ENCODE measurements at places on chromosomes 16 and 17.
A peak's percentile ranks its signal among the peaks of the same experiment; 100 is the strongest.

GRCh38 chr17:14792746-14793145 is 472.4 kb downstream of the PMP22 start:
- DNase-seq, result no peak

GRCh38 chr16:68093816-68094613 is 8.8 kb downstream of the NFATC3 start:
- no peak for DNase-seq

GRCh38 chr16:18958621-18959029 is 25.1 kb upstream of the TMC7 start:
- DNase-seq, result no peak

DNA sequence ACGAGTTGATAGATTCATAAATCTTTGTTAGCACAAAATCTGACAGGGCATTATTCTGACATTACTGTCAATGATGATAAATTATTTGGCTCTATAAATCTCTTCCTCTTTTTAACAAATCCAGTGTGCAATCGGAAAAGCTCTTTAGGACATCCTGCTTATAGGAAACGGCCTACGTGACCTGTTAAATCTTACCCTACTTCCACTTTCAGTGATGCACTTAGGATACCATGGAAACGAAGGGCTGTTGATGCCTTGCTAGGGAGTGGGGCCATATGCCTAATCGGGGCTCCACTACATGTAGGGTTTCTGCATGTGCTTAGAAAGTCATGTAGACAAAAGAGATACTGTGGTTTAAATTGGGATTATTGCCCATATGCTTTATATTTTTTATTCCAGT is 27.2 kb downstream of the ZNF594 start:
- DNase-seq, result no peak

DNA sequence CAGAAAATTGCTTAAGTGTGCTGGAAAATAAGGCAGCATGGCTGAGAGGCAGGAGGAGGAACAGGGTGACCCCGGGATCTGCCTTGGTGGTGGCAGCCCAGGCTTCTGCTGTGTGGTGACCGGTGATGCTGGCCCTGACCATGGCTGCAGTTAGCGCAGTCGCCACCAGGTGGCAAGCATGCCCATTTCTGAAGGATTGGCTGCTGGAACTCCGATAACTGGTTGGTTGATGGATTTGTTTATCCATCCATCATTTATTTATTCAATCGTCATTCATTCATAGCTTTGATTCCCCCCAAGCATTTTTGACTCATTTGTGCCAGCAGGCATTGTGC is 29.1 kb upstream of the ITGA3 start:
- peak; percentile 92 for DNase-seq

DNA sequence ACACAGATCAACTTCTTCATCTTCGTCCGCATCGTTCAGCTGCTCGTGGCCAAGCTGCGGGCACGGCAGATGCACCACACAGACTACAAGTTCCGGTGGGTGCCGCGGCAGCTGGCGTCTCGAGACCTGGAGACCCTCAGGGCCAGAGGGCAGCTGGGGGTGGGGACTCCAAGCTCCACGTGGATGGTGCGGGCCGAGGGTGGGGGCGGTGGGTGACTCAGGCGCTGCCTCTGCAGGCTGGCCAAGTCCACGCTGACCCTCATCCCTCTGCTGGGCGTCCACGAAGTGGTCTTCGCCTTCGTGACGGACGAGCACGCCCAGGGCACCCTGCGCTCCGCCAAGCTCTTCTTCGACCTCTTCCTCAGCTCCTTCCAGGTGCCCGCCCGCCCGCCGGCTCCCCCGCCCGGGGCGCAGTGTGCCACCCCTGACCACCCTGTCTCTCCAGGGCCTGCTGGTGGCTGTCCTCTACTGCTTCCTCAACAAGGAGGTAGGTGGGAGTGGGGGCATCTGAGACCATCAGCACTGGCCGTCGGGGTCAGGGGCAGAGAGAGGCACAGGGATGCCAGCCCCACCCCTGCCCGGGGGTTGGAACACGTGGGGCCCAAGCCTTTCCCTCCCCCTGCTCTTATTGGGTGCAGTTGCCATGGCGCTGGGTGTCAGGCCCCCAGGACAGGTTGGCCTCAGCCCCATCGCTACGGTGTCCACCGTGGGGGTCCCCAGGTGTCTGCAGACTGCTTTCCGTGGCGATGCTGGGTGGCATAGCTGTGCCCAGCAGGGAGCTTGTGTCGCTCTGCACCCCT is 8.8 kb downstream of the GCGR start:
- no peak for DNase-seq

- DNase-seq, result no peak
These were observed 9.2 kb downstream of the FMNL1 start for GRCh38 chr17:45230787-45231480.

- DNase-seq, result no peak
These were observed 1.4 kb downstream of the UBE2I start for GRCh38 chr16:1310832-1311200.

GRCh38 chr16:27972500-27972899 is 91.0 kb downstream of the GSG1L start:
- DNase-seq, result no peak

DNA sequence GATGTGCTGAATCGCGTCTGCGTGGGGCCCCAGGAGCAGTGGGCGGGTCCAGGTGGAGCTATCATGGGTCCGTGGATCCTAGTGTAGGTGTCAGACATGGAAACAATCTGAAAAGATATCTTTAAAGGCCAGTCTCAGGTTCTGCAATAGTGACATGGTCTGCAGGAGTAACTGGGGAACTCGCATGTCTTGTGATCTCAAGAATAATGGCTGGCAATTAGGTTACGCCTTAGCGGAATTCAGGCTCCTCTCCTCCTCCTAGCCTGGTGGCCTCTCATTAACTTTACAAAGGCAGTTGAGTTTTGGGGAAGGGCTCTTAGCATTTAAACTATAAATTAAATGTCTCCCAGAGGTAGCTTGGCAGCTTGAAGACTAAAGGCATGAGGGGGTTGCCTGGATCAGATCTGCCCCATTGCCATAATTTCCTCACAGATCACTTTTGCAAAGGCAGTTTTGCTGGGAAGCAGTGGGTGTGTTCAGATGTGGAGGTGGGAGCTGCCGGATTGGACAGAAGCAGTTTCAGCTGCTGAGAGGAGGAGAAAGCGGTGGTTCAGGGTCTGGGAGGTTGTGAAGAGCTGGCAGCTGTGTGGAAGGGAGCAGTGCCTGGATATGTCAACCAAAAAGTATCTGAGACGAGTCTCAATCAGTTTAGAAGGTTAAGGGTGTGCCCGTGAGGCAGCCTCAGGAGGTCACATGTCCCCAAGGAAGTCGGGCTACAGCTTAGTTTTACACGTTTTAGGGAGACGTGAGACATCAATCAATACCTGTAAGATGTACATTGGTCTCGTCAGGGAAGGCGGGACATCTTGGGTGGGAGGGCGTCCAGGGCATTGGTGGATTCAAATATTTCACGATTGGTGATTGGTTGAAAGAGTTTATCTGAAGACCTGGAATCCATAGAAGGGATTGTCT is 2.7 kb downstream of the TBCD start:
- peak; percentile 49 for DNase-seq

DNA sequence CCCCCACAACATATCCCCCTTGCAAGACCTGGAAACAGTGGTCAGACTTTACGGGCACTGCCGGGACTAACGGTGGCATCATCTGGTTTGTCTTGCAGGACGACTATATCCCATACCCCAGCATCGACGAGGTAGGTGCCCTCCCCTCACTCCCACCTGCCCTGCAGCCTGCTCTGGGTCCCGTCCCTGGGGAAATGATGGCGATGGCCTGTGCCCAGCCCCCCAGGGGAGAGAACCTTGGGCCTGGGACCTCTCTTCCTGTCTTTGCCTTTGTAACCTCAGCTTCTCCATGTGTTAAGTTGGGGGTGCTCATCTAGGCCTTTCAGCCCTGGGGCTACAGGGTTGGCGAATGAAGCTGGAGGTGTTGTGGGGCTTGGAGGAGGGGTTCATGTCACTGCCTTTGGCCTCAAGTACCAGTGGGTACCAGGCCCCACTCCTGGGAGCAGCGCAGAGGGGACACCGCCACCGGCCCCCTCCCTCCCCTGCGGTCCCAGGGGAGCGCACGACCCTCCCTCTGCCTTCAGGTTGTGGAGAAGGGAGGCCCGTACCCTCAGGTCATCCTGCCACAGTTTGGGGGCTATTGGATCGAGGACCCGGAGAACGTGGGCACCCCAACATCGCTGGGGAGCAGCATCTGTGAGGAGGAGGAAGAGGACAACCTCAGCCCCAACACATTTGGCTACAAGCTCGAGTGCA is 99.9 kb downstream of the OR1D5 start:
- DNase-seq, result no peak

GRCh38 chr16:52515068-52515671 is 31.8 kb downstream of the TOX3 start:
- DNase-seq, result no peak

DNA sequence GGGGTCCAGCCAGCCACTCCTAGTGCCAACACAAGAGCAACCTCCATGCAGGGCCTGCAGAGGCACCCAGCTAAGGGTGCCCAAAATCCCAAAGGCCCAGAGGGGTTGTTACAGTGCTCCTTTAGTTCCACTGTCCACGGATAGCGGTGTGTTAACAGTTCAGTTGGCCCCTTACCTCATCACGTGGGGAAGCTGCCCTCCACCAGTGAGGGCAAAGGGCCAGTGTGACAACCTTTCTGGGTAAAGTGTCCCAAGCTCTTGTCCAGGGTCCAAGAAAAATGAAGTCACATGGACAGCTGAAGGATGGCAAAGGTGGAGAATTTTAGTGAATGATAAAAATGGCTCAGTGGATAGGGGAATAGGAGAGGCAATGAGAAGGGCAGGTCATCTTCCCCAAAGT is 8.7 kb upstream of the MKS1 start:
- DNase-seq, result no peak

- no peak for DNase-seq
These were observed 380.9 kb downstream of the SOX9 start for GRCh38 chr17:72501404-72502370.

DNA sequence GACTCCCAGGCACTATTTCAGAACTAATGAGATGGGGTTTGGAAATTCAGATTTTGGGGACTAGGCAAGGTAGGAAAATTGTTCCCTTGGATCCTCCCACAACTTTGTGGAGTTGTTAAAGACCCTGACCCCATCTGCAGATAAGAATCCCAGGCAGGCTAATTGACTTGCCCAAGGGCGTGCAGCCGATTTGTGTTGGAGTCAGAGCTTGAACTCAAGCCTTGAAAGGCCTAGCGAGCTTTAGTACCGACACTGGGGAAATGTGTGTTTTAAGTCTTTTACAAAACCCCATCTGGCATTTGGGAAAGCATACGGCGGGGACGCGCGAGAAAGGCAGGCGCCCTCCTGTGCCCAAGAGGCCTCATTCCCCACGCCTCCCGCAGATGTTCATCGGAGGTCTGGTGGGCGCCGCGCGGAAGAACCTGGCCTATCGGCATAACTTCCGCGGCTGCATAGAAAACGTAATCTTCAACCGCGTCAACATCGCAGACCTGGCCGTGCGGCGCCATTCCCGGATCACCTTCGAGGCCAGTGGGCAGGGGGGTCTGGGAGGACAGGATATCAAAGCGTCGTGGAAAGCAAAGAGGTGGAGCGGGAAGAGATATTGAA is 4.3 kb downstream of the CNTNAP1 start:
- no peak for DNase-seq

DNA sequence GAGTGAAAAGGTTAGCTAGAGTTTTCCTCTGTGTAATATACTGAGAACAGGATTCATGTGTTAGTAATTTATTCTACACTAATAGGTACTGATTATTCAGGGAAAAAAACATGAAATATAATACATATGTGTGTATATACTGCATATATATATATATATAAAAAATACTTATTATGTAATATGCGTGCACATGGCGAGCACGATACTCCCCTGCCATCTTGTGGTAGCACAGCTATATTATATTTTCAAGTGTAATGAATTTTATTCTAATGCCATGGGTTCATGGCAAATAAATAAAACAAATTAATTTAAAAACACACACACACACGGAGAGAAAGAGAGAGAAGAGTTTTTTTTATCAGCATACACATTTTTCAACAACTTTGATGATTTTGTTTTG is 460.6 kb downstream of the KCNJ2 start:
- peak; percentile 40 for DNase-seq

GRCh38 chr17:7084088-7084487 is 4.0 kb upstream of the CLEC10A start:
- no peak for DNase-seq

- DNase-seq, result no peak
These were observed 9.6 kb downstream of the GPRC5B start for GRCh38 chr16:19874851-19875546.

DNA sequence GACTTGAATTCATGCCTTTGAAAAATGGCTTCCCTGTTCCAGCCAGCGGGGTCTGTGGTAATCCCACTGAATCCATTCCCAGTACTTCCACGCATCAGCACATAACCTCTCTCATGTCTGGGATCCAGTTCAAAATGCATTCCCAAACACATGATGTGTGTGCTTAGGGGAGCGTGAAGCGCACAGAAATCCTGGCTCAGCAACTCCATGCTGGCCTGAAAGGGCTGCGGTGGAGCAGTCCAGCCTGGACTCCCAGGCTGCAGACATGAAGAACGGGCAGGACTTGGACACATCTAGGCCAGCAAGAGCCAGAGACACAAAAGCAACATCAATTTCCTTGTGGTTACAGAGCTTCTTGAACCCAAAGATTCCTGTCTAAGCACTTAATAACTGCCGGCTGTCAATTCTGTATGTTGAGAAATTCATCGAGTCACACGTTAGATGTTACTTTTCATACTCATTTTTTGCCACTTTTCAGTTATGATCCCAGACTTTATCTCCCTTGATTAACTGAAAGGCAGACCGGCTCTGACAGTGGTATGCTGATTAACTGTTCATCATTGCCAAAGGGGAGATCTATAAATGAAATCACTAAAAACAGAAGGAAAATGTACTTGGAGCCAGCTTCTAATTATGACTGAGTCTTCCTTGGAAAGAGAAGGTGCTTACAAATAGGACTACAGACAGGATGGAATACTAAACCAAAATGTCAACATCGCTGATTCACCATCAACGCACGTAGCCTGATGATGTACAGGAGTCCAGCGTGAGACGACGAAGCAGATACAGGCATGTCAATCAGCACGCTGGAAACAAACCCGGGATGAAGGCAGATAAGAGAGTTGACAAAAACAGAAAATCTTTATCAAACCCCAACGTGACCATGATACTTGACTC is 23.0 kb downstream of the NSMCE1 start:
- no peak for DNase-seq

DNA sequence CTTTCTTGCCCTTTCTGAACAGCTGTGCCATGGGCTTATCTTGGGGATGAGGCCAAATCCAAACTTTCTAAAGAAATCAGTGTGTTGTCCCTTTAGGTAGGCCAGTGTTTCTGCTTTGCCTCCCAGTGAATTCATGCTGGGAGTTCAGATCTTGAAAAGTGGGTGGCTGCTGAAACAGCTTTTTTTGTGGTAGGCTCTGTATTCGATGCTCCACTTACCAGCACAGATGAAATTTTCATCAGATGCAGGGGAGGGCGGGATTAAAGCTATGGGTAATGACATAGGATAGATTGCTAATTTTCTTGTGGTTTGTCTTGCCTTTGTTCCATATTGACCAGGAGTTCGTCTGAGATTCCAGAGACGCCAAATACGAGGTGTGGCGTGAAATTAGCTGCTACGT is 2.8 kb downstream of the SOCS7 start:
- no peak for DNase-seq

DNA sequence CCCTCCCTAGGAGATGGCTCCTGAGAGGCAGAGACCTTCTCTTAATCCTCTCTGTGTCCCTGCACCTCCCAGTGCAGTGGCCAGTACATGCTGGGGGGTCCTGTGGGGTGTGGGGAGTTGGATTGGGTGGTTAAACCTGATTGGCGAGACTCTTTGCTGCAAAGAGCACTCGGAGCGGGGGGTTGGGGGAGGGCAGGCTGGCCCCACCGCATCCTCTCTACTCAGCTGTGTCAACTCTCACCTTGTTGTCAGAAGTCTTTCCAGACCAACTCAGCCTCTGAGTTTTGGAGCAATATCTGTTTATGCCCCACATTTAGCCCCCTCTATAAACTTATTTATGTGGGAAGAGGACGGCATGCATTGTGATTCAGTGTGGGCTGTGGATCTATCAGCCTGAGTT is 40.0 kb downstream of the SMARCE1 start:
- no peak for DNase-seq
